ENCODE measurements at places on chromosomes 12 and 14.

DNA sequence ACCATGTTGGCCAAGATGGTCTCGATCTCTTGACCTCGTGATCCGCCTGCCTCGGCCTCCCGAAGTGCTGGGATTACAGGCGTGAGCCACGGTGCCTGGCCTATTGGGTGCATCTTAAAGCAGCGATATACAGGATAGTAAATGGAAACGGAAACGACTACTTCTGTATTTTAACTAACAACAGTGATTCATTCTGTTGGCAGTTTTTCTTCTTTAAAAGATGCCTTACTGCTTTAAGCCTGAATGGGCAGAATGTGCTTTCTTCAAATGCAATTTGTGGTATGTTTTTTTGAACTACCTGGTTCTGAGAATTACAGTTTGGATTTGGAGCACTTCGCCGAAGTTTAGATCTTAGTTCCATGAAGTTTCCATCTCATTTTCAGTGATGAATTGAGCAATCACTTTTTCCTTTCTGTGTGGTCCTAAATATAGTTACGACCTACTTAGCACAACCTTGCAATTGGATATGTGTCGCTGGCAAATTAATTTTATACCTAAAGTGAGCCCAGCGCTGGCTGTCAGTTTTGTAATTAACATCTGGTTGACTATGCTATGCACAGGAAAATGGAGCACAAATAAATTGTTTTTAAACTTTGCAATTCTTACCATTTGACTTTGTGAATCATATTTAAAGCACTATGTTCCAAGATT, 53.6 kb upstream of the EIF5 start:
- no peak for DNase-seq

DNA sequence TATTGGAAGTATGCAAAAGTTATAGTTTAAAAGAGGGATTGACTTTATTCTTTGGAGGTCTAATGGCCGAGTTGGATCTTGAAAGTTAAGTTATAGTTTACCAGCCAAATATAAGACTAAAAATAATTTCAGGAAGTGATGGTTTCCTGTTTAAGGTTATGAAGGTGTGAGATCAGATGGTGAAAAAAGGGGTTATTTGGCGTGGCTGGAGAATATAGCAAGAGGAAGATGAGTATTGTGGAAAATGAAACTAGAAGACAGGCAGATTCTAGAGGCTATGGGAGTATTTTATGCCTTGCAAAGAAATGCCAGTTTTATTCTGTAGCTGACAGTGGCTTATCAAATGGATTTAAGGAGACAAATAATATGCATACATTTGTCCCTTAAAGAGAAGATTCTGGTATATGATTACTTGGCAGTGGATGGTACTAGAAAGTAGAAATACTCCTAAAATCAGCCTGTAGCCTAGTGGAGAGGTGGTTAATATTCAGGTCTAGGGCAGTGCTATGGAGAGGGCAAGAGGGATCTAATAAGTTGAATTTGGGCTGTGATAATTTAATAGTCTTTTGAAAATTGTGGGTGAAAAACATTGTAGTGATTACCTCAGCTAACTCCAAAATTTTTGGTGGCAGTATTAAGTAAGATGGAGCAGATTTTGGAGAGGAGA, 1091.8 kb upstream of the ATXN7L3B start:
- DNase-seq: no peak

DNA sequence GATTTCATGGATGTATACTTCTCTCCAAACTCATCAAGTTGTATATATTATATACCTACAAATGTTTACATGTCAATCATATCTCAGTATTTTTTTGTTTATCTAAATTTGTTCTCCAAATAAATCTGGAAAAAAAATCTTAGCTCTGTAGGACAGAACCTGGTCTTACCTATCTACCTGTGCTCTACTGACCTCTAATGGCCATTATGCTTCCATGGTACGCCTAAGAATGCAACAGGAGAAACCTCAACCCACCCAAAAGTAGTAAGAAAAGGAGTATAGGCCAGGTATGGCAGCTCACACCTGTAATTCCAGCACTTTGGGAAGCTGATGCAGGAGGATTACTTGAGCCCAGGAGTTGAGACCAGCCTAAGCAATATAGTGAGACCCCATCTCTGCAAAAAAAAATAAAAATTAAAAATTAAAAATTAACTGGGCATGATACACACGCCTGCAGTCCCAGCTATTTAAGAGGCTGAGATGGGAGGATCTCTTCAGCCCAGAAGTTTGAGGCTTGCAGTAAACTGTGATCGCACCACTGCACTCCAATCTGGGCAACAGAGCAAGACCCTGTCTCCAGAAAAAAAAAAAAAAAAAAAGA, 8.7 kb downstream of the OR11H4 start:
- DNase-seq: no peak

DNA sequence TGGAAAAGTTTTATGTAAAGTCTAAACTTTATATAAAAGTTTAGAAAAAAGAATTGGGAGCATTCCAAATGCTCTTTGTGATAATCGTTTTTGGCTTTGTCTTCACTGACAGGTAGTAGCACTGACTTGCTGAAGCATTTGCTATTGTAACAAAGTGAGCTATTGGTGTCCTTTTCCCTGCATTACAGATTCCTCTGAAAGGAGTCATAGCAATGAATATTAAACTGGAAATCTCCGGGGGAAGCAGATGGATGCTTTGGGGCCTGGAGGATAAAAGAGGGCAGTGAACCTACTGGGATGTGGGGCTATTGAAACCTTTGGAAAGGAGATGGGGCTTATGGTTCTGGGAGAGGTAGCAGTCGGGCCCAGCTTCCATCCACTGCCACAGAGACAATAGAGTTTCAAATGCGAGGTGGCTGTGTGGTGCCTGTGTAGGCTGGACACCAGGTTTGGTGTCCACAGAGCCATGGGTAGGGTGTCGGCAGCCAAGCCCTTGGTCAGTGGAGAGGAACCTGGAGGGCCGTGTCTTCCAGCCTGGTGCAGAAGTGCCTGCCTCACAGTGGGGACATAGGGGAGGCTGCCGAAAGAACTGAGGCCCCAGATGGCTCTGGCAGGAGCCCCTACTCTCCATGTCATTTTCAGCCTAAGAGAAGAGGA, 10.1 kb downstream of the GSG1 start:
- DNase-seq: no peak

DNA sequence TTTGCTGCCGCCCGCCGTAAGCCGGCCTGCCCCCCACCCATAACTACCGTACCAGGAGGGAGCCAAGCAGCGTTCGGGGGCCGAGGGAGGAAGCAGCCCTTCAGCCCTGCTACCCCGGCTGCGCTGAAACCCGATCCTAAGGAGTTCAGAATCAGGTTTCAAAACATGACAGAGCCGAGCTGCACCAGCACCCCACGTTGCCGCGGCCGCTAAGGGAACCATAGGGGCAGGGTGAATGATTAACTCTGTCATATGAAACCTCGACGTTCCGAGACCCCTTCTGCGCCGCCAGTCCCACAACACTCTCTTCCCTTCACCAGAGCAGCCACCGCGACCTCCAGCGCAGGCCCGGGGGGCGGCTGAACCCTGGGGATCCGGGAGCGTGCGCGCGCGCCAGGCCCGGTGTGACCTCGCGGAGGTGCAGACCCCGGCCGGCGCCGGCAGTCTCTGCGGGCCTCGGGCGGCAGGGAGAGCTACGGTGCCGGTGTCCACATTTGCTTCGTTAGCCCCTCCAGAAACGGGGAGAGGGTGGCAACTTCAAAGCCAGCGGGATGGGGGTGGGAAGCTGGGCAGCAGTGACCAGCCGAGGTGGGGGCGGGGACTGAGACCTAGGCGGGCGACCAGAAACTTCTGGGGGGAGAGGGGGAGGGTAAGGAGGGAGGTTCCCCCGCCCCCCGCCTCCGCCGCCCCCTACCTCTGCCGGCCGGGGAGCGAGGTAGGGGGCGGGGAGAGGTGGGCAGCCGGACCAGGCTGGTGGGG, 1.6 kb downstream of the SIX4 start:
- peak; percentile 32 for DNase-seq

GRCh38 chr12:116818341-116818856, 62.8 kb downstream of the HRK start:
- DNase-seq: peak; percentile 35

DNA sequence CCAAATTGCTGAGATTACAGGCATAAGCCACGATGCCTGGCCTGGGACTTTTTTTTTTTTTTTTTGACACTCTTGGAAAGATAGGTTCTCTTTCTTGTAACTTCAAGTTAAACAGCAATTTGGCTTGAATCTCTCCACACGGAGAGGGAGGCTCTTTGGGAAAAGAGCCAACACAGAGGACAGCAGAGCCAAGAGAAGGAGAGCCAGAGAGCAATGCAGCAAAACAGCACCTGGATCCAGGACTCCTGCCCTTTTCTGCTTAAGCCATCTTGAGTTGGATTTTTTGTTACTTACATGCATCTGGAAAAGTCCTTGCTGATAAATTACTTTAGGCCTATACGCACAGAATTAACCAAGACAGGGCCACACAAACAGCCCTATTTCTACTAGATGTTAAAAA, 176.8 kb downstream of the APAF1 start:
- no peak for DNase-seq

DNA sequence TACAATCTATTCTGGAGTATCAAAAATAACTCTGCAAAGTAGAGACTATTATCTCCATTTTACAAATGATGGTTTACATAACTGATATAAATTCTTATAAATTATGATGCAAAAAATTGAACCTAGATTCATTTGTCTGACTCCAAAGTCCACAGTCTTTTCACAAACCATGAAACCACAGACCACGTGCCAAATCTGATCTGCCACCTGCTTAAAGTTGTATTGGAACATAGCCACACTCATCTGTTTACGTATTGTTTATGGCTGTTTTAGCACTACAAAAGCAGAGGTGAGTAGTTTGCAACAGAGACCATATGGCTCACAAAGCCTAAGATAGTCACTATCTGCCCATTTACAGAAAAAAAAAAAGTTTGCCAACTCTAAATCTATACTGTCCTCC, 105.3 kb downstream of the KCNH5 start:
- no peak for DNase-seq

- DNase-seq: no peak
Measured at GRCh38 chr12:109594556-109595317, 21.1 kb downstream of the MVK start.

DNA sequence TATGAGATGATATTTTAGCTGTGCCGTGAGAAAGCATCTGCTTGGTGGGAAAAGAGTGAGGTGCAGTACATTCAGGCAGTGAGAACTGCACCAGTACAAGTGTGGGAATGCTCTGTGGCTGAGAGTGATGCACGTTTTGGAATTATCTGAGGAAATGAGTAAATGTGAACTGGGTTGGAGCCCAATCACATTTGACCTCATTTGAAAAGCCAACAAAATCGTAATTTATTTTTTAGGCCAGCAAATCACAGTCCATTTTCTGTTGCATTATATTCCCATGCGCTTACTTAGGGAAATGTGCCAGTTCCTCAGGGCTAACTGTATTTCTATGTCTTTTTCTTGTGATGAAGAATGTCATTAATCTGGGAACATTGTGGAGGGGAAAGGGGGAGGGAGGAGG, 77.3 kb downstream of the SNAPC1 start:
- DNase-seq: no peak

- DNase-seq: no peak
Measured at GRCh38 chr14:56304456-56304855, 186.2 kb downstream of the PELI2 start.

DNA sequence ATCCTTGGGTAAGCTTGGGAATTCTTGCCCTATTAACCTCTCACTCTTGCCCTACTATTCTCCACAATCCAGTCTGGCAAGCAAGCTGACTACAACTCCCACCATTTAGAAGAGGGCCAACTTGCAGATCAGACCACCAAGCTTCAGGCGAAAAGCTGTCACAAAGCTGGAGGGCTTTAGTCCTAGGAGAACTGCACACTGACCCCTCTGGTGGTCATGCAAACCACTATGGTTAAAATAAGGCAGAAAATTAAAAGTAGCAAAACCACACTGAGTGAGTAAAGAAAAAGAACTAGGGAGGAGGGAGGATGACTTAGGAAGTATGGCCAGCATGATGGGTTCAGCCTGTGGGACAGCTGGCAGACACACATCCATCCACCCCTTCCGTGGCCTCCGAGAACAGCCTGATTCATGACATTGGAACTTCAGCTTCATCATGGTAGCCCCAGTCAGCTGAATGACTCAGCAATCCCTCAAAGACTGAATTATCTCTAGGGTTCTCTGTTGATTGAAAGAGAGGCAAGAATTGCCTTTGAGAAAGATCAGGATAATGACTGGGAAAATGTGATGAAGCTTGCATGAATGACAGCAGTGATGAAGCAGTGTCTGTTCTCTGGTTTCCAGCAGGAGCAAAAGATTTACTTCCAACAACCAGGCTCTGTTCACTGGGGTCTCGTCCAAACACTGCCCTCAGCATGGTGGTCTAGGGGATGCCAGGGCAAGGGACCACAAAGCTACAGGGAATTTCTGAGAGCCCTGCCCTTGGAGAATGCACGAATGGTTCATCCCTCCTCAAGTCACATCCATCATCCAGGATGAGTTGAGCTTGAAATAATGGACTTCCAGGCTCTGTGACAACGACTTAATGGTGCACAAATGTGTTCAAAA, 24.4 kb downstream of the PITPNM2 start:
- DNase-seq: no peak

- no peak for DNase-seq
Measured at GRCh38 chr12:89160716-89161123, 191.6 kb downstream of the DUSP6 start.

GRCh38 chr12:55637467-55637866, 775 bp downstream of the OR10P1 start:
- DNase-seq: no peak

DNA sequence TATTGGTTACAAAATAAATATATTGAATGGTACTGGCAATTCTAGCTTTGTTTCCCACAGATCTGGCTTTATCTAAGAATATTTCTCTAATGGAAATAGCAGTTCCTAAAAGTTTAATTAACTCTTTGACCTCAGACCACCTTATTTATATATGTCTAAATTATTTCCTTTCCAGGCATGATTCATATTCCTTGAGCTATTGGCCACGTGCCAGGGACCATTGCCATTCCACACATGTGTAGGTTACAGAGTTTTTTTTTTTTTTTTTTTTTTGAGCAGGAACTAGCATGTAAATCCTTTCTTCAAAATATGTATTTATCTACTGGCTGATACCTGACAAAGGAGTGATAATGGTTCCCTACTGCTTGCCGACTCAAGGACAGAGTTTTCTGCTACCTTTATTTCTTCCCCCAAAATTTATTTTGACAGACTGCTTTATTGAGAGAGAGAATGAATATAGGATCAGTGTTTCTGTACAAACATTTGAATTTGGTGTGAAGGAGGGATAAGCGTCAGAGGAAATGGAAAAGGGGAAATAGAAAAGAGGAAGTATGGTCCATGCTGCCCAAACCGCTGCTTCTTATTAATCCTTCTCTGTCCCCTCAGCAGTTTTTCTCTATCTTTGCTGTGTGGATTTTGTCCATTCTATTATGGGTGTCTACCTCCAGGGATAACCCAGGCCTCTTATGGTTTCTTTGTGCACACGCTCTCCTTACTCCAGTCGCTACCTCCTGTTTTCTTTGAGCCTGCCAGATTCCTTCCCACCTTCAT, 36.4 kb downstream of the PDE3A start:
- DNase-seq: no peak

DNA sequence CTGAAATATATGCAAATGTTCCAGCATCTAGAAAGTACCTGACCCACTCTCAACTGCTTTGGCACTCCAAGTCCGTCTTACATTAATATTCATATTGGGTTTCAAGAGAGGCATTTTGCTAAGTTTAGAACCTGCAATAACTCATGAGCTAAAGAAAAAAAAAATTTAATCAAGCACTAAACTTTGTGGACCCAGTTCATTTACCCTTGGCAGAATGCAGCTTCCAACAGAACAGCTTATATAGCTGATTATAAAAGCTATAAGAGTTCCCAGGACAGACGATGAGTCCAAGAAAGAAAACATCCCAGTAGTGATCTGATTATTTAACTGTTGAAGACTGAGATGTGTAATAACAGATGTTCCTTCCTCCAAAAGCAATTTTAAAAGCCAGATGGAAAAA, 592.0 kb downstream of the KCNH5 start:
- no peak for DNase-seq

GRCh38 chr12:5511644-5512600, 80.0 kb downstream of the NTF3 start:
- DNase-seq: no peak
